Endothelial cell (in vitro differentiated cells): ENCODE measurements at places on chromosomes 7 and 10. TPM values are rescaled to one million over a fixed set of nuclear protein-coding genes. Genes with fewer than 3 reads are reported as not detected.

PDIA4 gene
- total RNA-seq: 266 TPM

SYT15B gene
- not detected for total RNA-seq

SPOCK2 gene
- total RNA-seq: 3.4 TPM

DBNL gene
- total RNA-seq: 47.5 TPM

TRIM74 gene
- total RNA-seq: 1.0 TPM

MALRD1 gene
- 0.28 TPM for total RNA-seq

LBX1 gene
- total RNA-seq: not detected

ZNHIT1 gene
- 71.5 TPM for total RNA-seq

FFAR4 gene
- total RNA-seq: not detected

AOAH gene
- 0.28 TPM for total RNA-seq

RNF148 gene
- total RNA-seq: 1.6 TPM

SLC4A2 gene
- 115 TPM for total RNA-seq
